ENCODE measurements at places on chromosomes 2 and 18. TPM values are rescaled to one million over a fixed set of nuclear protein-coding genes. Genes with fewer than 3 reads are reported as not detected.

DNA sequence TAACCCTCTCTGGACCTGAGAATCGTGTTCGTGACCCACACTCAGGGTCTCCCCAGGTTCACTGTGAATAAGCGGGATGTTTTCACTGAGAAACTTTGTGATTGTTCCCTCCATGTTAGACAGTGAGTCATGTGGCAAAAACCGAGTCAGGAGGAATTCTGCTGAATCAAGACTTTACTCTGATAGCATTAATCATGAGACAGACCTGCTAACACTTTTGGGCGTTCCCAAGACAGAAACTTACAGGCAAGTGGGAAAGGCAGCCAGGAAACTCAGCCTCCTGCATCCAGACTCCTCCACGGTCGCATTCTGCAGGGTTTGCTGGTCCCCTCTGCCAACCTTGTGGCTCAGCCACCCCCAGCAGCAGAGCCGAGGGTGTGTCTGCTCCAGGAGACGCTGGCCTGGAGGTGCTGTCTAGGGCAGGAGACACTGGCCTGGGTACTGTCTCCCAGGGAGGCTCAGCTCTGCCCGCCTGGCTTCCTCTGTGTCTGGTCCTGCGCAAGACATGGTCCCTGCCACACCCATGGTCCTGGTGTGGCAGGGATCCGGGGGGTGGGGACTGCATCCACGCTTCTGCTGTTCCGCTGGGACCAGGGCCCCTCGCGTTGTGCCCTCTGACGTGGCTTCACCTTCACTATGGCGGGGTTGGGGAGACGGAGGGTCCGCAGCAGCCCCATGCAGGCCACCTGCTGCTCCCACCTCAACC is 177.4 kb downstream of the TWIST2 start:
- no peak for DNase-seq

DNA sequence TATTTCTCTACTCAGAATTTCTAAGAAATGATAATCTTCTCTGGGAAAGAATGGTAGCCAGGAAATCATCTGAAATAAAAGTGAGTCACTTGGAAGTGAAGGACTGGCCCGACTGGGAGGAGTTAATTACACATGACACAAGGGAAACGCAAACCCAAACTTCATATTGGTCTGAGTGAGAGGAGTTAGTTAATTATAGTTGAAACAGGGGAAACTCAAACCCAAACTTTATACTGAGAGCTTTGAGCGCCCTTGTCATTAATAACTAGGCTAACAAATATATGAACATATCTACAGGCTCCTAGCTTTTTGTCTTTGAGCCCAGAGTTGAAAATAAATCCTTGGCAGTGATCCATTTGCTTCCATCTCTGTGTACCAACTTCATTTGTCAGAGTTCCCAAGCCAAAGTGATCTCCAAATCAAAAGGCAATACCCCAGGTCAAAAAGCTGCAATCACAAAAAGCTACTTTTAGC is 187.8 kb upstream of the COL3A1 start:
- DNase-seq, result no peak

- peak; percentile 82 for DNase-seq
Observed at GRCh38 chr2:127080938-127081755, 25.8 kb downstream of the BIN1 start.

DNA sequence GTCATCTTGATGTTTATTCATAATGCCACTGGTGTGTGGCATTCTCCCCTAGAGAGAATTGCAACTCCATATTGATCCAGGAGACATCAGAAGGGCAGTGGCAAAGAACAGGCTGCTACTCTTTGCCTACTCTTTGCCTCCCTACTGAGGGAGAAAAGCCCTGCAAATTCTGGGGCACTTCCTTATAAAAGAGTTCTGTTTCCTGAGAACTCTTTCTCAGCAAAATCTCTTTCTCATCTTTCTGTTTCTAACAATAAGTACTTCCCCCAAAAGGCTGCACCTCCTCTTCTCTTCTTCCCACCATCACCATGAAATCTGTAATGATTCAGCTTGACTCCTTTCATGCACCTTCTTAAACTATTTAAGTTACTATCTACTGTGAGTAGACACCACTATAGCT is 270.3 kb downstream of the MREG start:
- no peak for DNase-seq

GRCh38 chr2:43068631-43069517 is 157.5 kb downstream of the ZFP36L2 start:
- no peak for DNase-seq

- no peak for DNase-seq
Observed at GRCh38 chr2:220240641-220241040, 613.2 kb downstream of the SLC4A3 start.

GRCh38 chr2:84995826-84996225 is 24.9 kb downstream of the KCMF1 start:
- DNase-seq, result no peak

- DNase-seq, result no peak
Observed at GRCh38 chr2:191607096-191607495, 70.8 kb upstream of the NABP1 start.

DNA sequence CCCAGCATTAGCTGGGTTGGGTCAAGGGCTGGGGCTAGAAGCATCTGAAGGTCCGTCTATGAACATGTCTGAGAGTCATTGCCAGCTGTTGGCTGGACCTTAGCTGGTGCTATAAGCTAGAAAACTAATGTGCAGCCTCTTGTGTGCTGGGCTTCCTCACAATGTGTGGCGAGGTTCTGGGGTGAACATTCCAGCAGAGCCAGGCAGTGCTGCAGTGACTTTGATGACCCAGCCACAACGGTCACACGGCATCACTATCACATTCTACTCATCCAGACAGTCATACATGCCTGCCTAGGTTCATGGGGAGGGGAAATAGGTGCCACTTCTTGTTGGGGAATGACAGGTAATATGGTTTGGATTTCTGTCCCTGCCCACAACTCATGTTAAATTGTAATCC is 260.5 kb downstream of the CYP26B1 start:
- no peak for DNase-seq

- no peak for DNase-seq
Observed at GRCh38 chr18:80075940-80076339, 33.1 kb upstream of the ADNP2 start.

GRCh38 chr2:24365051-24365450 is 4.7 kb upstream of the ITSN2 start:
- DNase-seq, result peak; percentile 67

- DNase-seq, result no peak
Observed at GRCh38 chr2:126049461-126049860, 606.5 kb upstream of the GYPC start.

DNA sequence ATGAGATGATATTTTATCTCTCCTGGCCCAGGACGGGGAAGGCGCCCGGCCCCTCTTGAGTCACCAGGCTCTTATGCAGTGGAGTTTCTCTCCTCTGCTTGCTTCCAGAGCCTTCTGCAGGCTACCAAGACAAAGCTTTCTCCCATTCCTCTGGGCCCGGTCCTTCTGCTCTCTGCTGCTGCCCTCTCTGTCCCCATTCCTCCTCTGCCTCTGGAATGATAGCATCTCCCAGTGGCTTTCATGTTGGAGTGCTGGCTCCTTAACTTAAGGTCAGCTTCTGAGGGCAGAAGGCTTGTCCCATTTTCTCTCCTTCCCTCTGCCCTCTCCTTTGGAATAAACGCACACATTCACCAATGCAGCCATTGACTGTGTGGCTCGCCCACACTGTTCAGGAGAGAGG is 86.2 kb downstream of the SDC1 start:
- DNase-seq, result no peak

DNA sequence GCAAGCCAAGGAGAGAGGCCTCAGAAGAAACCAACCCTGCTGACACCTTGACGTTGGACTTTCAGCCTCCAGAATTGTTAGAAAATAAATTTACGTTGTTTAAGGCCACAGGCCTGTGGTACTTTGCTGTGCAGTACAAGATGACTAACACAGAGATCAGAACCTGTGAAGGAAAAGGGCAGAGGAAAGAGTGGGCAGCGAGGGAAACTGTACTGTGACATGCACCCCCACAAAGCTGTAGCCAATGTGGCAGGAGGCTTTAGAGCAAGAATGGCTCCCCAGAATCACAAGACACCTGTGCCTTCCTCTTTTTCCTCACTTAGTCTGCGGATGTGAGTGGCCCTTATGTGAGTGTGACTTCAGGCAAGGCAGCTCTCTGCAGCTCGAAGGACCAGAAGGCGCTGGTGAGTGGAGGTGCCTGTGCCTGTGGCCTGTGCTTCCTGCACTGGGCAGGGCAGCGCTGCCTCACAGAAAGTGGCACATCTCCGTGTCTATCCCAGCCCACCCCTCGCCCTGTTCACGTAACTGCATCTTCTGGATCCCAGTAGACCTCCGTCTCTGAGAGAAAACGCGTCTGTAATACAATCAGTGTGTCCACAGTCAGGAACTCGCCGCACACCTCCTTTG is 89.5 kb downstream of the MRPS9 start:
- DNase-seq, result no peak

DNA sequence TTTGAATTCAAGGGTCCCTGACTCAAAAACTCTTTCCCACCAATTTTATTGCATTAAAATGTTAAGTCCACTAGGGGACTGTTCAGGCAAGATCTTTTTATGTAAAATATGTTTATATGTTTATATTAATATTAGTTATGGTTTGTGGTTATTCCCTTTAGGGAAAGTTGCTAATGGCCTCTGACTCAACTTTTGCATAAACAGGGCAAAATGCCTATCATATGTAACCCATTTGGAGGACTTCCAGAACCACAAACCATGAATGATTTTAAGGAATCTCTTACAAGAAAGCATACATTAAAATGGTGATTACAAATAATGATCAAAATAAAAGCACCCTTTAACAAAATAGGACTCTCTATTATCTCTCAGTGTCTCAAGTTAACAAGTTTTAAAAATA is 1484.5 kb upstream of the ZEB2 start:
- DNase-seq, result no peak

DNA sequence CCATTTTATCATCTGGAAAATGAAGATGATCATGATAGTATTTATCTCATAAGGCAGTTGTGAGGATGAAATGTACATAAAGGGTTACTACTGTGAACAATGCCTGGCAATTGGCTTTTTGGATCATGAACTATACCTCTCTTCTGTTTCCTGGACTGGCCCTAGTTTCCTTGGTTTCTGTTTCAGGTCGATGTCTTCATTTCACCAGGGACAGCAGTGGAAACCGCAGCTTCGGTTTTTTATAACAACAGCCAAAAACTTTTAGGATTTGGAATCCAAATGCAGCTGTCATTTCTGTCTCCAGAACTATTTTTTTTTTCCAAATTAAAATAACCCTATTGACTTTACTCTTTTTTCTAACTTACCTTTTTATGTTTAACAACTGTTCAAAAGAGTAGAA is 425.1 kb downstream of the RND3 start:
- DNase-seq, result no peak

GRCh38 chr2:24970483-24971285 is 1.1 kb downstream of the DNAJC27 start:
- DNase-seq, result no peak

DNA sequence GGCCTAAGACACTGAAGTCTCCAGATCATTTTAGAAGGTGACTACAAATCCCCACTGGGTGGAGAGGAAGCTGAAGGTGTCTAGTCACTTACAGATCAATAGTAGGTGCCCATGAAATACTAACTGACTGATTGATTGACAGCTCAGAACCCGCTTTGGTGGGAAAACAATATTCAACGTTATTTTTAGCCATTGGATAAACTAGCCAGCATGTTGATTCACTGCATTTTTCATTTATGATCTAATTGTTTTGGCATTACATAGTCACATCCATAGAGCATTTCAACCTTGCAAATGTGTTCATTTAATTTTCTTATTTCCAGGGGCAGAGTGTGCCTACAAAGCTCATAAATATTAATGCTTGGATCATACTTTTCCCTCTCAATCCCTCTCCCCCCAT is 162.3 kb downstream of the MREG start:
- no peak for DNase-seq

GRCh38 chr2:166127217-166128155 is at the start of gene SCN1A:
SCN1A (minus strand) TSS chr2:166128020; CDS start chr2:166073621, 54,399 bp downstream.
- peak; percentile 57 for DNase-seq

Gene LIMS1
- 26.2 TPM for total RNA-seq

Gene MTERF4
- 159 TPM for total RNA-seq

Gene IFT172
- 41.0 TPM for total RNA-seq

Gene RESP18
- total RNA-seq, result not detected

Gene COL3A1
- total RNA-seq, result not detected

Gene SP140
- 424 TPM for total RNA-seq

Gene SH2D6
- total RNA-seq, result 1.1 TPM

Measured in B cell (primary cell).